BJ (cell line): ENCODE measurements at places on chromosomes 11 and 22. TPM values are rescaled to one million over a fixed set of nuclear protein-coding genes. Genes with fewer than 3 reads are reported as not detected.

RASSF10 gene
- polyA plus RNA-seq = not detected in 2 replicates

SAA4 gene
- polyA plus RNA-seq = not detected in 2 replicates

OR8B2 gene
- polyA plus RNA-seq = not detected in 2 replicates

ZNF280B gene
- 0.58 and 1.2 TPM in 2 replicates for polyA plus RNA-seq

CHST1 gene
- 0.04 TPM in 1 of 2 replicates, not detected in the other for polyA plus RNA-seq

NLRX1 gene
- 12.0 and 19.4 TPM in 2 replicates for polyA plus RNA-seq

DNA sequence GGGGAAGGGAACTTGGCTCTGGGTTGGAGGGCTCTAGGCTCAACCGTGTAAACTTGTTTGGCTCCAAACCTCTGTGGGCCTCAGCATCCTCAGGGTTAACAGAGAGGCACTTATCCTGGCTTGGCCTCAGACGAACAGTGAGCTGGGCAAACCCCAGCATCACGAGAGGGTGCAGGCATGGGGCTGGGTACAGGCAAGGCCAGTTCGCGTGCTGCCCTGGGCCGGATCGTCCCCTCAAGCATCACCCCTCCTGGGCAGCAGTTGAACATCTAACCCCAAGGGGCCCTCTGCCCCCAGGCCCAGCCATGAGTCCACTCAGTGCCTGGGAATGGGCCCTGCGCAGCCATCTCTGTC, 1.9 kb downstream of the EHBP1L1 start:
- DNase-seq = no peak

DNA sequence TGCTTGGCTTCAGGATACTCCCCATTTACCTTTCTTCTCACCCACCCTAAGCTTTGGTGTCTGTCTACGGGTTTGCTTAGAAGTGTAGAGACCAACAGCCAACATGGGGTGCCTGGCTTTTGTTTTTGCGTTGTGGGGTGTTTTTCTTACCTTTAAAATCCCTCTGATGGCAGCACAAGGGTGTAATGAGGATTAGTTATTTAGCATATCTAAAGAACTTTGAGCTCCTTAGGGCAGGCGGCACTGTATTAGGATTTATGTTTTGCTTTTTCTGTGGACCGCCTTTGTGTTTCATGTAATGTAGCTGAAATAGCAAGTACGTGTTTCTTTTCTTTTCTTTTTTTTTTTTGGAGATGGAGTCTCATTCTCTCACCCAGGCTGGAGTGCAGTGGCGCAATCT, 8.9 kb downstream of the AP2A2 start:
- DNase-seq = no peak

DNA sequence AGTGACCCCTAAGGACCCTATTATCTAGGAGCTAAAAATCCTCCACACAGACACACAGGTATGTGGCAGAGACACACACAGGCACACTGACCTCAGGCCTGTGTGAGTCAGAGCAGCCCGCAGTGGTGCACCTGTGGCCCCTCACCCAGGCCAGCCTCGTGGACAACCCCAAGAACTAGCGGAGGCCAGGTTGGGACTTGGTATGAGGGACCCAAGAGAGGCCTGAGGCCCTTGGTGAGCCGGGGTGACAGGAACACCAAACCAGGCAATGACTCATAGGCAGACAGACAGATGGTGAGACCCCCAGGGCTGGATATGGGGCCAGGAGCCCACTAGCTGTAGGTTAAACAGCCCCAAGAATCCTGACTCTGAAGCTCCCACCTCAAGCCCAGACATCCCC, 6.0 kb downstream of the CASTOR1 start:
- DNase-seq = no peak

- DNase-seq = no peak
These were observed 18.8 kb downstream of the P2RY2 start for GRCh38 chr11:73236854-73237253.

DNA sequence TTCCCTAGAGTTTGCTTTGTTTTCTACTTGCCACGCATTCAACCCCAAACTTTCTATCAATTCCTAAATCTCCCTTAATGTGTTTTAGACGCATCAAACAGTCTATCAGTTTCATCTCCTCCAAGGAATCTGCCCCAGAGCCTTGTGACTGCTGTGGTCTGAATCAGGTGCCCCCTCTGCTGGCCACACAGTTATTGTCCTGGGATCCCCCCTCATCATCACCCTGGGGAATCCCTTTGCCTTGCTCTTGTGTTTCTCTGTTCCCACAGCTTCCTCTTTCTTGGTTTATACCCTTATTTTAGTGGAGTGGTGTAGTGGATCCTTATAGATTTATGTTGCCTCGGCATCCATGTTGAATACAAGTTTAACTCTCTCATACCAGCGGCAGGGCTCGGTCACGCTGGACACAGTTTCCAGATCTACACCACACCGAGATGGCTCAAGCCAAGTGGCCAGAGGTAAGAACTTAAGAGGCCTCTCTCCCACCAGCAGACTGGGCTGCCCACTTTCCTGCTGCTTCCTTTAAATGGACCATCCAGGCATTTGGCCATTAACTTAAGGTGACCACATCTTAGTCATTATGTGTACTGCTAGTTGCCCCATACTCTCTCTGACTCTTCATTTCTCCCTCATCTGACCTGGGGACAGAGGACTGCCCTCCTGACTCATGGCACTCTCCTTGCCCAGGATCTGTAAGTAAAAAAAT, 8.2 kb downstream of the UPB1 start:
- DNase-seq = no peak

DNA sequence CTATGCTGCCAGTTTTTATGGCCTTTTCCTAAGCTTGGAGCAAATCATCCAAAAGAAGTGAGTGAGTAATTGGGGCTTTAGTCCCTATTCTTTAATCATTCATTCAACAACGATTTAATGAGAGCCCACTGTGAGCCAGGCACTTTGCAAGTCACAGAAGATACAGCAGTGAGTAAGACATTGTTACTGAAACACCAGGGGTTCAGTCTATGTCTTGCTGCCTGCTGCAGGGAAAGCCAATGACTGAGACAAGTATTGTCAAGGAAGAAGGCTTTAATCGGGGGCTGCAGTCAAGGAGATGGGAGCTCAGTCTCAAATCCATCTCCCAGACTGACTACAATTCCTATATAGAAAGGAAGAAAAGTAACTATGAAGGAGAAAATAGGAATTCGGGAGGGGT, 228.3 kb downstream of the FAM181B start:
- no peak for DNase-seq

- DNase-seq = no peak
These were observed 290.2 kb upstream of the NCAM1 start for GRCh38 chr11:112670806-112671570.

DNA sequence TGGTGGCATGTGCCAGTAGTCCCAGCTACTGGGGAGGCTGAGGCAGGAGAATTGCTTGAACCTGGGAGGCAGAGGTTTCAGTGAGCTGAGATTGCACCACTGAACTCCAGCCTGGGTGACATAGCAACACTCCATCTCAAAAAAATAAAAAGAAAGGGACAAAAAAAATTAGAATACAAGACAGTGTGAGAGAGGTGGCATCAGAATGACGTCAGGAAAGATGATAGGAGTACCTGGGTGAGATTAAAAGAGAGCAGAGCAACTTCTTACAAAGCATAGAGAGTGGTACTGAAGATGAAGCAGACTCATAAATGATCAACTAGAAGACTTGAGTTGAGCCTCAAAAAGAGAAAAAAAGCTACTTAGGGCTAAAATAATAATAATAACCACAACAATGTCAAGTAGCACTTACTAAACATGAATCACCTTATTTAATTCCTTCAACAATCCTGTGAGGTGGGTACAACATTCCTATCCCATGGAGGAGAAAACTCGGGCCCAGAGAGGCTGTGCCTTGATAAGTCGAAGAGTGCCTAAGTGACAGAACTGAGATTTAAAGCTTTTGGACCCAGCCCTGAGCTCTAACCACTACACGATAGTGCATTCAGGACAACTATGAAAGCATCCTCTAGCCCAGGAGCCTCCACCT, 5.2 kb upstream of the SLN start:
- no peak for DNase-seq

GRCh38 chr11:74319139-74319816, 7.8 kb upstream of the P4HA3 start:
- DNase-seq = peak; percentile 87

DNA sequence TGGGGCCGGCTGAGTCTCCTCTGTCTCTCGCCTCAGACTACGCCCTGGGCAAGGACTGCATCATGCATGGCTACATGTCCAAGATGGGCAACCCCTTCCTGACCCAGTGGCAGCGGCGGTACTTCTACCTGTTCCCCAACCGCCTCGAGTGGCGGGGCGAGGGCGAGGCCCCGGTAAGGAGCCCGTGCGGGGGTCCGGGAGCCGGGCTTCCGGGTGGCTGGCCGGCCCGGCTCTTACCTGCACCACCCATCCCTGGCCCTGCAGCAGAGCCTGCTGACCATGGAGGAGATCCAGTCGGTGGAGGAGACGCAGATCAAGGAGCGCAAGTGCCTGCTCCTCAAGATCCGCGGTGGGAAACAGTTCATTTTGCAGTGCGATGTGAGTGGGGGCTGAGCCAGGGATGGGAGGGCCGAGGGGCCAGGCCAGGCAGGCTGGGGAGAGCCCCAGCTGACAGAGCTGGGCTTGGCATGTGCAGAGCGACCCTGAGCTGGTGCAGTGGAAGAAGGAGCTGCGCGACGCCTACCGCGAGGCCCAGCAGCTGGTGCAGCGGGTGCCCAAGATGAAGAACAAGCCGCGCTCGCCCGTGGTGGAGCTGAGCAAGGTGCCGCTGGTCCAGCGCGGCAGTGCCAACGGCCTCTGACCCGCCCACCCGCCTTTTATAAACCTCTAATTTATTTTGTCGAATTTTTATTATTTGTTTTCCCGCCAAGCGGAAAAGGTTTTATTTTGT, 4.1 kb upstream of the ANKRD13D start:
- no peak for DNase-seq

DNA sequence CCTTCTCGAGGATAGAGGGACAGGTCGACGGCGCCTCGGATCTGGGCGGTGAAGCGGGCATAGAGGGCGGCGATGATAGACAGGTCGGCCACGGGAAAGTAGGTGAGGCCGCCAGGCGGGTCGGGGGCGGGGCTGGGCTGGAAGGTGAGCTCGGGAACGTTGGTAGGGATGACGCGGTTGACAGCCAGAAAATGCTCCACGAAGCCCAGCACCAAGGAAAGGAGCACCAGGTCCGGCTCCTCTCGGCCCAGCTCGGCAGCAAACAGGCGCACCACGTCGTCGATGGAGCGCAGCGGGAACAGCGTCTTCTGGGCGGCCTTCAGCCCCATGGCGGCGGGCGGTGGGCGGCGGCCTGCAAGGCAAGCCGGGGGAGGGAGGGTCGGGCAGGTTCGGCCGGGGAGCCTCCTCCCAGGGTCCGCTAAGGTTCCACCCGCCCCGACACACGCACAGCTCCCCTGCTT, 540 bp downstream of the MEN1 start:
- DNase-seq = no peak

GRCh38 chr11:57527056-57527631, 3.4 kb downstream of the TIMM10 start:
- DNase-seq = no peak

DNA sequence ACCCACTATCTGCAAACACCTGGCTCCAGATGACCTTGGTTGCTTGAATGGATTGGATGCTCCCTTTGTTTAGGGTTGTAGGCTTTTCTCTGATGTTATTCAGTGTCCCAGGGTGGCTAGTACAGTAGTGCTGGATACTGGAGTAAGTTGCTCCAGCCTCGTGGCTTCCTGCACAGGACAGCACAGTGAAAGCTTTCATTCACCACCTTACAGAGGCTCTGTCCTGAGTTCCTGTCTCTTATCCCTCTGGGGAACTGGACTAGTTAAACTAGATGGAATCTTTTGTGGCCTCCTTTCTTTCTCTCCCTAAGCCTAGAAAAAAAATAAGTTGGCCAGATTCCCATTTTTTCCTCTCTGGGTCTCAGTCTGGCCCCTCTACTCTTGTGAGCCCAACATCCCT, 42.6 kb downstream of the MRPL48 start:
- DNase-seq = no peak

DNA sequence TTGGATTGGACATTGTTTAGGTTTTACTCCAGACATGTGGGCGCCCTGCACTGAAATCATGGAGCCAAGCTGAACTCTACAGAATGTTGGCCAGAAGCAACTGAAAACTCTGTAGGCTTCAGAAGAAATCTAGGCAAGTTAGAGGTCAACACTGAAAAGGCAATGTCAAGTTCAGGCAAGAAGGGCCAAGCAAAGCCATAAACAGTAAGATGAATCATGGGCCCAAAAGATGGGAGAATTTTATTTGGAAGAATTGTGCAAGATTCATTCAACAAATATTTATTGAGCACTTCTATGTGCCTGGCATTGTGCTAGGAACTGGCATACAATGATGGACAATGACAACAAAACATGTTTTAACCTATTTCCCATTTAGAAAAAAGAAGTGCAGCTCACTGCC, 10.9 kb downstream of the HOATZ start:
- DNase-seq = no peak

- DNase-seq = no peak
These were observed 113.4 kb upstream of the CRYBB3 start for GRCh38 chr22:25085930-25086901.

DNA sequence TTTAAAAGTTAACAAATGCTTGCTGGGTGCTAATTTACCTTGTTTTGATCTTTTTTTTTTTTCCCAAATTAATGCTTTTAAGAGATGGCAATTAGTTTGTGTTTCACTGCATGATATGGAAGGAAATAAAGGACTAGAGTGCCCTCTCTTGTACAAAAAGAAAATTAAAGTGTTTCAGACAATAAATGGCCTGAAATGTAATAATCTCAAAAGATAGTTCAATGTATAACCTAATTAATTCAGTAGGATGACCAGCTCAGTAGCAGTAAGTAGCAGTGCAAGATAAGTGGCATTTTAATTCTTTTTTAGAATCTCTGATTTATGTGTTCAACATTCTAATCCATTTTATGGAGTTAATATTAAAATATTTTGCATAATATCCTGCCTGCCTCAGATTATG, 39.9 kb upstream of the MYO18B start:
- no peak for DNase-seq

GRCh38 chr11:113161711-113162591, 152.4 kb upstream of the TTC12 start:
- DNase-seq = no peak

DNA sequence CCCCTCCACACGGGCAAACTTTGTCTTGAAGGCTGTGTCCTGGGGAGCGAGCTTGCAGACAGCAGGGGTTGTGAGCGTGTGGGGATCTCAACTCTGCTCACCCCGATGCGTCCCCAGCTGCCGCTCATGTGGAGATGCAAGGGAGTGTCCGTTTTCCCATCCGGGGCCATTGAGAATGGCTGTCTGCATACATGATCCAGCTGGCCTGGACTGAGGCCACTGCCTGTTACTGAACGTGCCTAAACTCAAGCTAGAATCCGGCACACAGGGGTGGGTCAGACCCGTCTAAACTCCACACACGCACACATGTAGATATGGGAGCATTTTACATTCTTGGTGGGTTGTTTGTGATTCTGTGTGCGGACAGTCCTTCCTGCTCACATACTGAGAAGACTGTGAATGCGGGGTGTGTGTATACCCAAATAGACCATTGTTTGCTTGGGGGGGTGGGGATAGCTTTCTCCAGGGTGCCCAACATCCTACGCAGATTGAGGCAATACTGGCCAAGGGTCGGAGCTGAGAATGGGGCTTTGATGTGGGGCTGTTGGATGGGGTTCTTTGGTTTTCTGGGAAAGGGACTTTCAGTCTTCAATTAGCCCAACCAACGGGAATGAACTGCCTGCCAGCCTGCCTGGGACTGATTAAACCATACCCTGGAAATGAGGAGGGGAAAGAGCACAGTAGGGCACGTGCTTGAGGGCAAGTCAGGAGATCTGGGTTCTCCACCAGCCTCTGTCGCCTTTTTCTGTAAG, 60.4 kb downstream of the ST3GAL4 start:
- DNase-seq = no peak
